Left colon (tissue), 2 donors: ENCODE measurements at places on chromosomes 16 and 17.

DNA sequence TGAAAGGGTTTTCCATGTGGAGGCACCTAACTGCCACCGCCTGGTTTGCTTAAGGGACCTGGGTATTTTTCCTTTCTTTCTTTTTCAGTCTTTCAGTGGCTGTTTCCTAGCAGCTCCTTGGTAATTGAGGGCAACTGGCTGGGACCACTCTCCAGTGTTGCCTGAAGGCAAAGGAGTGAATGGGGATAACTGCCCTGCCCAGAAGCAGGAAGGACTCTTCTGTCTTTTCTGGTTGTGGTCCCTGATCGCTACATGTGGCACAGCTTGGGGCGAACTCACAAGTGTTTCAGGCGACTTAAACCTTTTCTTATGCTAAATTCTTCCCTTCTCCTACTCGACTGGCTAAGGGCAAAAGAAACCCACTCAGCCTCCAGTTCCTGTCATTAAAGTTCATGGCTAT lies 10.1 kb upstream of the TMEM98 start:
- DNase-seq, result no peak

- no peak for DNase-seq
These were observed 2.2 kb upstream of the EFTUD2 start for GRCh38 chr17:44901411-44901921.

DNA sequence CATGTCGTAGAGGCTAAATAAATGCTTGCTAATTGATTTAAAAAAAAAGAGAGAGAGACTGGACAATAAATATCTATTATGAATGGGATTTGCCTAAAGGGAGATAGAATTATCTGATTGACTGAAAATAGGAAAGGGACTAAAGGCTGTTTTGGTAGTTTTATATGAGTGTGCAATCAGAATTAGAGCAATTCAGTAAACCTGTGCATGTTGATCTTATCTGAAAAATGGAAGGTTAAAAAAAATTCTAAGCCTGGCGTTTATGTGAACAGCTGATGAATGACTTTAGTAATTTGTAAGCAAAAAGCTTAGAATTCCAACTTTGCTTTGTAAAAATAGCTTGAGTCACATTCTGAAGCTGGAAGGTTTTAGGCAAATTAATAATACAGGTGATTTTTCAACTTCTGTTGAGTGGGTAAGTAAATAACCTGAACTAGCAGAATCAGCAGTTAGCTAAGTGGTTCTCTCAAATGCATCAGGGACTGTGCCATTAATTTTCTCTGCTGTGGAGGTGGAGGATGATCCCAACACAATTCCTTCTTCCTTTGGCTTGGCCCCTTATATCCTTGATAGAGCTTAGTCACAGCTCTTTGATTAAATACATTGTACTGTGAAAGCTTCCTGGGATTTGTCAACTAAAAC lies 254.4 kb downstream of the PHKB start:
- no peak for DNase-seq

- DNase-seq, result no peak
These were observed 26.2 kb downstream of the NSMCE1 start for GRCh38 chr16:27242398-27242797.

GRCh38 chr16:23512168-23512695 lies 1.9 kb upstream of the GGA2 start:
- DNase-seq, result no peak

DNA sequence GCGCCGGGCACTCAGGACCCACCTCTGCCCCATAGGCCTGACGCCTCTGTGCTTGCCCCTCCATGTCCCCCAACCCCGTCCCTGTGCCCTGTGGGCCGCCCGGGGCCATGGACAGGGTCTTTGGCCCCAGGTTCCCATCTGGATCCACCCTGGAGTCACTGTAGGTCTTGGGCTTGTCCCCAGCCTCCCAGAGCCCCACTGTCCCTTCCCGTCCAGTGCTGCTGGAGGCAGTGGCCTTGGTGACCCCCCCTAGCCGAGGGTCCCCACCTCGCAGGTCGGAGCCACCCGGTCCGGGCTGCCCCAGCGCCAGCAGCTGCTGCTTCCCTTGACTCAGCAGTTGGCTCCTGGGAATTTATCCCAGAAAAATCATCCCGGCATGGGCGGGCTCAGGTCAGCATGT lies 49.3 kb downstream of the ZFPM1 start:
- DNase-seq, result no peak

DNA sequence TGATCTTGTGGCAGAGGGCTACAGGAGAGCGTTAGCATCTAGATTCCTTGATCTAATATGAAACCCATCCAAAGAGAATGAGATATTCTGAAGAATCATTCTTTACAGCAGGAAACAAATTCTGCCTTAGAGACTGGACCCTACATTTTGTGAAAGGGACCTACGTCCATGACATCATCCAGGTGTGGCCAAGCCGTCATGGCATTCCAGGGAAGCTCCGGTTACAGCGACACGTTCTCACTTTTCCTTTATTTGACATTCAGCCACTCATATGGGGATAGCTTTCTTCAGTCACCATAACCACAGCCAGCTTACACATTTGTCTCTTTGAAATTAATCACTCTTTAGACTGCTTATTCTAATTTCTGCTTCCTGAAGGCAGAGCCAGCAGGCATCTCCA lies 408.1 kb downstream of the XYLT1 start:
- DNase-seq, result no peak

GRCh38 chr16:23131036-23131435 lies 18.2 kb downstream of the USP31 start:
- DNase-seq, result no peak

DNA sequence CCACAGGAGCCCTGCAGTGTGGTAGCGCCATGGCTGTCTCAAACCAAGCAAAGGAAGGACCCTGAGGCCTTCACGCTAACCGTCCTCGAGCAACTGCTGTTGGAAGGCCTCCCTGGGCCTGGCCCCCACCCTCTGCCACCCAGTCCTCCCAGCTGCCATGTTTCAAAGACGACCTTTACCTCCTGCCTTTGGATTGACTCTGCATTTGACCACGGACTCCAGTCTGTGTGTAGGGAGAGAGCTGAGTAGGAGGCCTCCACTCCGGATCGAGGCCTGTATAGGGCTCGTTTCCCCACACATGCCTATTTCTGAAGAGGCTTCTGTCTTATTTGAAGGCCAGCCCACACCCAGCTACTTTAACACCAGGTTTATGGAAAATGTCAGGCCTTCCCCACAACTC lies 24.3 kb downstream of the PLCD3 start:
- no peak for DNase-seq

GRCh38 chr16:22217890-22218730 lies 12.0 kb downstream of the EEF2K start:
- no peak for DNase-seq

GRCh38 chr16:89359264-89360147 lies 130.9 kb downstream of the ANKRD11 start:
- no peak for DNase-seq

- no peak for DNase-seq
These were observed 25.6 kb upstream of the NPTX1 start for GRCh38 chr17:80501741-80502577.

DNA sequence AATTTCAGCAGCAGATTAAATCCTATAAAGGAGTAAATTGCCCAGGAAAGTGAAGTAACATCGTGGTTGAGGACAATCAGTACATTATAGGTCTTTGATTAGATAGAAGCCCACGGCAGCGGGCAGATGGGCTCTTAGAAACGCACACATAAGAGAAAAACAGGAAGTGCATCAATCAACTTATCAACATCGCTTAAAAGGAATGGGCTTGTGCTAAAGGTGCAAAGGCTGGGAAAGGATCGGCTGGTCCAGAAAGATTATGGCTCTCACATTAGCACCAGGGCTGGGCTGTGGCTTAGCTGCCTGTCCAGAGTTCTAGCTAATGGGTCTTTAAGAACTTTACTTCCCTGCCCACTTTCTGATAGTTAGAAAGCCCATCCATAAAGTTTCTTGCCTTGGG lies 292.0 kb upstream of the TNRC6C start:
- no peak for DNase-seq

DNA sequence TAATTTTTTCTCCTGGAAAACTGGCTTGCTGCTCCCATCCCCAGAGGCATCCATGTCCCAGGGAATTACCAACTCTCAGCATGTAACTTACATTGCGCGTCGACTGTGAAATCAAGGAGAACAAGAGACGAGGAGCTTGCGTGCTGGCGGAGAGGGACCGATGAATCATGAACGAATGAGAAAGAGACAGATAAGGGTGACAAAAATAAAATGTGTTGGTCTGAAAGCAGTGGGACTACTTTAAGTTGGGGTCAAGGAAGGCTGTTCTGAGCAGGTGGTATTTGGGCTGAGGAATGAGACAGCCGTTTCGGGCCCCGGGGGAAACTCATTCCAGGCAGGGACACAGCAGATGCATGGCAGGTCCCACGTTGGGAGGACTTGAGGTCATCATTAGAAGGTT lies 22.5 kb downstream of the ABAT start:
- no peak for DNase-seq

GRCh38 chr17:50445730-50446325 lies 19.8 kb downstream of the ACSF2 start:
- DNase-seq, result no peak

DNA sequence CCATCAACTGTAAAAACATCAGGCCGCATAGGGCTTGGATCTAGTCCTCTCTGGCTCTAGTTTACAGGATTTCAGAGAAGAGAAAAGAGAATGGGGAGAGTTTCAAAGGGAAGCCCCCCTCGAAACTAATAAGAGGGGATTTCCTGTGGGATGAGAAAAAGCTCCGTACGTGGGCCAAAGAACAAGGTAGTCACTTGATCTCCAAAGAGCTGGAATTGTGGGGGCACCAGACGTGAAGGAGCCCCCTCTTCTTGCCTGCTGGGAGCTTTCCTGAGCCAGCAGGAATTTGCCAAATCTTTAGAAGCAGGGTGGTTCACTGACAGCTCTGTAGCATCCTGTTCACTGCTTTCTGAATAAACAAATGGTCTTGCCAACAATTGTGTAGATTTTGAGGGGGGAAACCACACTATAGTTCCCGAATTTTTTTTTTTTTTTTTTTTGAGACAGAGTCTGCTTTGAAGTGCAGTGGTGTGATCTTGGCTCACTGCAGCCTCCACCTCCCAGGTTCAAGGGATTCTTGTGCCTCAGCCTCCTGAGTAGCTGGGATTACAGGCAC lies 7.0 kb upstream of the TMIGD1 start:
- no peak for DNase-seq

- no peak for DNase-seq
These were observed 55.8 kb upstream of the B4GALNT2 start for GRCh38 chr17:49076573-49077384.
